ENCODE measurements at places on chromosomes 7 and 10.
A peak's percentile ranks its signal among the peaks of the same experiment; 100 is the strongest.

GRCh38 chr7:127677433-127678230 is 25.6 kb downstream of the SND1 start:
- DNase-seq: no peak

- no peak for DNase-seq
Measured at GRCh38 chr10:104242545-104242944, 10.4 kb upstream of the CFAP43 start.

GRCh38 chr10:12196531-12197211 is 683 bp downstream of the CDC123 start:
- DNase-seq: no peak

DNA sequence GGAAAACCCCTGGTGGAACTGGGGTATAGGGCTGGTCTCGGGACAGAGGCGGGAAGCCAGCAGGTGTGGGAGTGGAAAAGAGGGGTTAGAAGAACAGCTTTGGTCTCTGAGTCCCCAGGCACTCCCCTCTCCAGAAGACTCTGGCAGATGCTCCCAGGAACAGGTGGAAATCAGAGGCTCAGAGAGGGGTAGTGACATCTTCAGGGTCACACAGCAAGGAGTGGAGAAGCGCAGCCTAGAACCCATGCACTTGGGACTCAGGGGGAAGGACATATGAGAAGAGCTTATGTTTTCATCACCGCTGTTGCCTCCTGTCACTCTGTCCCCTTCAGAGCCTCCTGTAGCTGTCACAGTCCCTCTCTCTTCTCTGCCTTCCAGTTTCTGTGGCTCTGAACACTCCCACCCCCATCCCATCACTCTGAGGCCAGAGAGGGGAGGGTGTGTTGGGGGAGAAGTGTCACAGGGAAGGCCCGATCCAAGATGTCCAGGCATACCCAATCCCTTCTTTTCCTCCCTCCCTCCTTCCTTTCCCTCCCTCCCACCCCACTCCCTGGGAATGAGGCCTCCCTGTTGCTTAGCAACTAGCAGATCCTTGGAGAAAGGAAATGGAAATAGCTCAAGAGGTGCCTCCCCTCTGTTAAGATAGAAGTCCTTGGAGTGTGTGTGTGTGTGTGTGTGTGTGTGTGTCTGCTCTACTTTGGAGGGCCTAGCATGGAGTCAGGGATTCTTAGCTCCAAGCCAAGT is 32.0 kb downstream of the SRRM3 start:
- DNase-seq: no peak

- DNase-seq: peak; percentile 94
Measured at GRCh38 chr10:114638821-114639625, 19.1 kb downstream of the ABLIM1 start.

DNA sequence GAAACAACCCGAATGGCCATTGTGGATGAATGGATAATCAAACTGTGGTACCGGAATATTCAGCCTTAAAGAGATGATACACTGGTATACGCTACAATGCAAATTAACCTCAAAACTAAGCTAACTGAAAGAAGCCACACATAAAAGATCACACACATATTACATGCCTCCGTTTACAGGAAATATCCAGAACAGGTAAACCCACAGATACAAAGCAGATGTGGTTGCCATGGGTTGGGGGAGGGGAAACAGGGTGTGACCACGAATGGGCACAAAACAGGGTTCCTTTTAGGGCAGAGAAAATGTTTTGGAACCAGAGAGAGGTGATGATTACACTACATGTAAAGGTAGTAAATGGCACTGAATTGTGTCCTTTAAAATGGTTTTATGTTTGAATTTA is 16.6 kb downstream of the ESYT2 start:
- DNase-seq: no peak

Measured in iris pigment epithelial cell (primary cell).